ENCODE measurements at places on chromosomes 5 and 9. TPM values are rescaled to one million over a fixed set of nuclear protein-coding genes. Genes with fewer than 3 reads are reported as not detected.

Gene QRFP
- not detected for total RNA-seq

Gene SPATA31A3
- not detected for total RNA-seq

Gene CMYA5
- 0.18 TPM for total RNA-seq

Gene ENTR1
- 54.3 TPM for total RNA-seq

GRCh38 chr5:94869921-94870320 is 251.5 kb downstream of the SLF1 start:
- DNase-seq = no peak

GRCh38 chr5:57280853-57281252 is 107.0 kb downstream of the GPBP1 start:
- no peak for DNase-seq

DNA sequence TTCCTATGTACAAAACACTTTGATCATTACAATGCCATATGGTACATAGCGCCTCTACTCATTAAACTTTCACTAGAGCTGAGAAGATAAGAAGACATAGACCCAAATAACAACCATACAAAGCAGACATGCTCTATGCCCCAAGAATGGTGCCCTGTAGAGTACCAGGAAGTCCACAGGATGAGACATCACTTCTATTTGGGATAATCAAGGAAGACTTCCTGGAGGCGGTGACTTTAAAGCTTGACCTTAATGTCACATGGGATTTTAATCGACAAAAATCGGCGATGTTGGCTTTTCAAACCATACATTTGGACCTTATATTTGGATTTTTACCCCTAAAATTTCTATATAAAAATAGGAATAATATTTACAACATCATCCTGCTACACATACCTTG is 224.3 kb upstream of the MAP3K1 start:
- no peak for DNase-seq

DNA sequence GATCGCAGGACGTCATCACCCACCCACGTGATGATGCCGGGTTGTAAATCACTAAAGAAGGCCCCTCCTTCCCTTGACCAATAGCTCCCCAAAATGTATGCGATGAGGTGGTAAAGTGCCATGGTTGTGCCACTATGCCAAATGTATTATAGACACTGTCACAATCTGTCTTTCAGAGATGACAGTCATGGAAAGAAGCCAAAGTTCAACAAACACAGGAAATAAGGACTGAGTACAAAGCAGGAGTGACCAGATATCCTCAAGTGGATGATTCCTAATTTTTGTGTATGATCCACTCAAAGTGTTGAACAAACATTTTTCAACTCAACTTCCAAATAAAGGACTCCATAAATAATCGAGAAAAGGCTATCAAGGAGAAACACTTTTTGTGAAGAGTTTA is 12.5 kb downstream of the GLIS3 start:
- no peak for DNase-seq

DNA sequence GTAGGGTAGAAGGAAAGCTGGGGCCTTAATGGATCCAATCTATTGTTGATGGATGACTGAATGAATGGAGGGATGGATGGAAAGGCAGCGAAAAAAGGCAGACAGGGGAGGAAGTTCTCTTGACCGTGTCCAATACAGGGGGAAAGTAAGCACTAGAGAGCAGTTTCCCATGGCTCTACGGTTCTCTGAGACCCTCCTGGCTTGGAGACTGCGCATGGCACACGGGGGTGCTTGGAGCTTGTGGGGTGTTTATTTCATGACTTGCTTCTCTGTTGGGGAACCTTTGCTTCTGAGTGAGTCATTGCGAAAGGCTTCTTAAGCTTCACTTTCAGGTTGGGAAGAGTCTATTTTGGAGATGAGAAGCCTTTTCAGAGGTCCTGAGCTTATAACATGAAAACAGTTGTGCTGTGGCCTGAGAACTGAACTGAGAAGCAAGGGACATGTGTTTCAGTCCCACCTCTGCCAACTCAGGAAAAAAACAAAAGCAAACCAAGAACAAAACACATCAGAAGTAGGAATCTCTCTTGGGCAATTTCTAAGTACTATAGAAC is 12.8 kb upstream of the TEX48 start:
- DNase-seq = no peak

GRCh38 chr9:88673886-88674285 is 138.9 kb downstream of the NXNL2 start:
- DNase-seq = no peak

DNA sequence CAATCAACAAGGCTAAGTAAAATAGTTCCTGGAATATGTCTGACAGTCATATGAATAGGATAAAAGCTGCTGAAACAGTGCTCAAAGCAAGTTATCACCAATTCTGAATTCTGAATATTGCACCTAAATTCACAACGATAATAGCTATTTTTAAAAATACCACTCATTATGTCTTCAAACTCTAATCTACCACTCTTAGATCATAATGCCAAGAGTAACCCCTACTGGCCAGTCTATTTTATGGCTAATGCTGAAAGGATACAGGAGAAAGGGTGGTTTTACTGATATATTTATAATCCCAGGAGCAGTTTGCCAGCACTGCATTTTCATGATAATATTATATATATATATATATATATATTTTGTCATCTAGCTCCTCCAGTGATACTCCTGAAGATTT is 232.8 kb downstream of the PDE4D start:
- no peak for DNase-seq

- DNase-seq = no peak
These were observed 837.1 kb upstream of the C9orf72 start for GRCh38 chr9:28410411-28410810.
